Stimulated activated CD4-positive, alpha-beta T cell treated with anti-CD3 and anti-CD28 coated beads, TNF-alpha, amount 100 ng/mL, for 24 hours (primary cell): ENCODE measurements at places on chromosomes 7 and 10.

DNA sequence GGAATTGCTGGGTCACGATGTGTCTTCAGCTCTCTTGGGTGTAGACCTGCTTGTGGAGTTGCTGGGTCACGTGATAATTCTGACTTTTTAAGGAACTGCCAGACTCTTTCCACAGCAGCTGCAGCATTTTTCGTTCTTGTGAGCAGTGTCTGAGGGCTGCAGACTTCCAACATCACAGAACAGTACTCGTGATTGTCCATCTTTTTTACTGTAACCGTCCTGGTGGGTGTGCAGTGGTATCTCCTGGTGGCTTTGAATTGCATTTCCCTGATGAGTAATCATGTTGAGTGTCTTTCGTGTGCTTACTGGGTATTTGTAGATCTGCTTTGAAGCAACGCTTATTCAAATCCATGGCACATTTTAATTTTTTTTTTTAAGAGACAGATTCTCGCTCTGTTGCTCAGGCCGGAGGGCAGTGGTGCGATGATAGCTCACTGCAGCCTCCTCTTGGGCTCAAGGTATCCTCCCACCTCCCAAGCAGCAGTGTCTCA lies 22.7 kb downstream of the INPP5A start:
- DNase-seq = no peak

DNA sequence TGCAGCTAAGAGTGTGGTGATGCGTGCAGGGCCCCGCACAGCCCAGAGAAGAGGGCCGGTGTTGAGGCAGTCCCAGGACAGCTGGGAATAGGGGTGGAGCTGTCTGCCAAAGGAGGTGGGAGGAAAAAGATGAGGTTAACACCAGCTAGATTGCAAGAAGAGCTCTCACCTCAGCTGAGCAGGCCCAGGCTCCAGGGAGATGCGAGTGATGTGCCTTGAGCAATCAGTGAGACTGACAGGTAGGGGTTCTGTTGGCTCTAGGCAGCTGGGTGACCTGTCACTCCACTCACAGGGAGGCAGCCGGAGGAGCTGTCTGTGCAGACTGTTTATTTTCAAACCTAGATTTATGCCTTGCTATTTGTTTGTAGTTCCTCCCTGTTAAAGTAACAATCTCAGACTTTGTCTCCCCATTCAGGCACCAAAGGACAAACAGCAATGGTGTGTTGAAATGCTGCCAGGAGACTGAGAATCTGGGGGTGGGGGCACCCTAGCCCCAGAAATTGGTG lies 205.1 kb upstream of the CXCL12 start:
- DNase-seq = no peak

GRCh38 chr10:127921753-127922145 lies 14.8 kb downstream of the PTPRE start:
- no peak for DNase-seq

DNA sequence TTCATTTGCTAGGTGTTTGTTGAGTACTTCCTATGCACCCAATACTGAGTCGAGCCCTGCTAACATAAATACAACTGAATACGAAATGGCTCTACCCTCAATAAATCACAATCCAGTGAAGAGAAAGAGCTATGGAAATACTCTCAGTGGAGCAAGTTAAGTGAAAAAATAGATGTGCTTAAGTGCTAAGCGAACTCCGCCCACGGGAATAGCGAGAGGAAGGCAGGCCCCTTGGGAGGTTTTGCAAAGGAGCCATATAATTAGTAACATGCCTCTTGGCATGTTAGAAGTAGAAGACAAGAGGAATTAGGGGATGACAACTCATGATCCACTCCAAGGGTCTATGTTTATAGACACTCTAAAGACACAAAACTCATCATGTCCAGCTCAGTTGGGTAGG lies 42.8 kb upstream of the TSPAN33 start:
- DNase-seq = no peak

- DNase-seq = no peak
Measured at GRCh38 chr7:106610996-106611886, 49.7 kb downstream of the CCDC71L start.

DNA sequence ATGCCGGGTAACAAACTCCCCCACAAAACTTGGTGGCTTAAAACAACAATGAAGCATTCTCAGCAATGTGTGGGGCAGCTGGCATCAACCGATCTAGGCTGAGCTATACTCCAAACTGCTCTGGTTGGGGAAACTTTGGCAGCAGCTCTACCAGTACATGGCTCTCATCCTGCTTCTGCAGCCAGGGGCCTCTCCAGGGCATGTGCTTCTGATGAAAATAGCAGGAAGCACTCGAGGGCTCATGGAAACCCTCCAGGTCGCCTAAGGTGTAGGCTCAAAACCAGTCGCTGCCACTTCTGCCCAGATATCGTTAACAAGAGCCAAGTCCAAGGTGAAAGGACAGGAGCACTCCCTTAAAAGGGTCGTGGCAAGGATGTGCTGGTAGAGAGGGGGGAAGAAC lies 134.1 kb downstream of the TEX36 start:
- DNase-seq = no peak

GRCh38 chr7:80263821-80264220 lies 129.2 kb downstream of the GNAI1 start:
- no peak for DNase-seq

GRCh38 chr10:113643183-113643582 lies 20.7 kb downstream of the NRAP start:
- no peak for DNase-seq

DNA sequence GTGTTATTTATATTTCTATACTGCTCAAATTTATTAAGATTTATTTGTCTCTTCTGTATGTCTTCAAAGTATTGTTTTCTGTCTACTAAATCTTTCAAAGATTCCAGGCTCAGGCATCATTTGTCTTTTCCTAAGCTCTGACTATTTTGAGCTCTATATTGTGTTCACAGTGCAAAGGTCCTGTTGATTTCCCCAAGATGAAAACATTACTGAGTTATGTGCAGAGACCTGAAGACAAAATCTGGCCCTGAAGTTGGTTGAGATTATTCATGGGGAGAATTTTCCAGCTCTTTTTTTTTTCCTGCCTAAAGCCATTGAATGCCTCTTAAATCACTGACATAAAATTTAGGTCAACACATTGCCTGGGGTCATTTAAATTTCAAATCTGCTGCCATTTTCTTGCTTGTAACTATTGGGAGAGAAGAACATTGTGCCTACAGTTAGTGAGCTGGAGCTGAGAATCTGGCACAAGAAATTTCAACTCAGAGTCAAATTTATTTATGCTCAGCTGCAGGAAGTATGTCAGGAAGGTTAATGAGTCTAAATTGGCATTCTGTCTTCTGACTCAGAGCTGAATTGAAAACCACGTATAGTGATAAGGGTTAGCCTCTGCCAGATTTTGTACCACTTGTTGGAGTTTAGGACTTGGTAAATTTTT lies 31.6 kb downstream of the CSTF2T start:
- no peak for DNase-seq

- DNase-seq = no peak
Measured at GRCh38 chr7:141128931-141129330, 55.1 kb downstream of the TMEM178B start.

- DNase-seq = no peak
Measured at GRCh38 chr7:68722044-68722443, 876.2 kb upstream of the AUTS2 start.

- no peak for DNase-seq
Measured at GRCh38 chr7:1853986-1854865, 184.1 kb downstream of the ELFN1 start.

DNA sequence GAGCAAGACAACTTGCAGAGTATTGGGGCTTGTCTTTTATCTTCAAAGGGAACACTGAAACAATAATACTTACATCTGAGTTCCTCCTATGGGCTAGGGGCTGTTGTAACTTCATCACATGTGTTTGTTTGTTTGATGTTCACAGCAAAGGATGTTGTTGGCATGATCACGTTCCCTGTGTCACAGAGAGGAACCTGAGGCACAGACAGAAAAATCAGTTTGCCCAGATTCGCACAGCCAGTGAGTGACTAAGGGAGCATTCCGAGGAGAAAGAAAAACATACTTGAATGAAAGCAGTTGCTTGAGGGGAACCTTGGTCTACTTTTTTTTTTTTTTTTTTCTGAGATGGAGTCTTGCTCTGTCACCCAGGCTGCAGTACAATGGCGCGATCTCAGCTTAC lies 87.2 kb upstream of the PFKP start:
- DNase-seq = no peak

DNA sequence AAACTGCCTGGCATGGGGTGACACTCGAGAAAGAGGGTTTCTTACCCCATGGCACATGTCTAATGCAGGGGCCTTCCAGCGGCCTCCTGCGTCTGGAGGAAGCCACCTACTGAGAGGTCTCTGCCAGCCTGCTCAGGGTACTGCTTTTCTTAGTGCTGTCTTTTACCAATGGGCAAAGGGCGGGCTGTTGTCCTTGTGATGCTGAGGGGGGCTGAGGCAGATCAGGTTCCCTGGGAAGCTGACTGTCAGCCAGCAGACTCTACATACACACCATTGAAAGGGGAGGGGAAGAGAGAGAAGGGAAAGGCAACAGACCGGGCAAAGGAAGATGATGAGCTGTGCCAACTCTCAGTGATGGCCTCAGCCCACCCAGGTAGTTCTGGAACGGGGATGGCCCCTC lies 48.7 kb downstream of the COL13A1 start:
- no peak for DNase-seq

- DNase-seq = no peak
Measured at GRCh38 chr7:8425223-8425622, 8.2 kb upstream of the NXPH1 start.

DNA sequence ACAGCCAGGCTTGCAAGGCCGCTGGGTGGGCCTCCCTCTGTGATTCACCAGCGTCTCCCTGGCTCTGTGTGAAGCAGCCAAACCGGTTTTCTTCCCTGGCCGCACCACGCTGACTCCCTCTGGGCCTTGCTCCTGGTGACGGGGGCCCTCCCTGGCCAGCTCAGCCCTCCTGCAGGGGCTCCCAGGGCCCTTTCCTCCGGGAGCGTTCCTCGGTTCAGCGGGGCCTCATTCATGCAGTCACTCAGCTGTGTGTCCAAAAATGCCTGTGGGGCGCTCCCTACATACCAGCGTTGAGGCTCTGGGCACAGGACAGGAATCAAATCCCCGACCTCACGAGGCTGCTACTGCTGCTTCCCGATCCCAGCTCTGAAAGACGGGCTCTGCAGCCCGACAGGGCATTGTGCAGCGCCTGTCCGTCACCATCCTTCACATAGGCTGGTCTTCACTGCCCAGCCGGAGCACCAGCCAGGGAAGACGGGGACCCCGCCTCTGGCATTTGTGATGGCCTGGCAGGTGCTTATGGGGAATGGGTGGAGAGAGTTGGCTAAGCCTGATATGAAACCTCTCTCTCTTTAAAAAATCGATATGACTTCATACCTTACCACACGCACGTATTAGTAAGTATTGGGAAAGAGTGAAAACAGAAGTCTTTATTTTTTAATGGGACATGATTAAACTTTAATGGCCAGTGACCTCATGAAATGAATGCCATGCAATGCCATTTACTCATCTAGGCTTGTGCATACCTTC lies 110.0 kb upstream of the SHH start:
- no peak for DNase-seq

- DNase-seq = no peak
Measured at GRCh38 chr10:96673318-96674099, 46.8 kb downstream of the PIK3AP1 start.

DNA sequence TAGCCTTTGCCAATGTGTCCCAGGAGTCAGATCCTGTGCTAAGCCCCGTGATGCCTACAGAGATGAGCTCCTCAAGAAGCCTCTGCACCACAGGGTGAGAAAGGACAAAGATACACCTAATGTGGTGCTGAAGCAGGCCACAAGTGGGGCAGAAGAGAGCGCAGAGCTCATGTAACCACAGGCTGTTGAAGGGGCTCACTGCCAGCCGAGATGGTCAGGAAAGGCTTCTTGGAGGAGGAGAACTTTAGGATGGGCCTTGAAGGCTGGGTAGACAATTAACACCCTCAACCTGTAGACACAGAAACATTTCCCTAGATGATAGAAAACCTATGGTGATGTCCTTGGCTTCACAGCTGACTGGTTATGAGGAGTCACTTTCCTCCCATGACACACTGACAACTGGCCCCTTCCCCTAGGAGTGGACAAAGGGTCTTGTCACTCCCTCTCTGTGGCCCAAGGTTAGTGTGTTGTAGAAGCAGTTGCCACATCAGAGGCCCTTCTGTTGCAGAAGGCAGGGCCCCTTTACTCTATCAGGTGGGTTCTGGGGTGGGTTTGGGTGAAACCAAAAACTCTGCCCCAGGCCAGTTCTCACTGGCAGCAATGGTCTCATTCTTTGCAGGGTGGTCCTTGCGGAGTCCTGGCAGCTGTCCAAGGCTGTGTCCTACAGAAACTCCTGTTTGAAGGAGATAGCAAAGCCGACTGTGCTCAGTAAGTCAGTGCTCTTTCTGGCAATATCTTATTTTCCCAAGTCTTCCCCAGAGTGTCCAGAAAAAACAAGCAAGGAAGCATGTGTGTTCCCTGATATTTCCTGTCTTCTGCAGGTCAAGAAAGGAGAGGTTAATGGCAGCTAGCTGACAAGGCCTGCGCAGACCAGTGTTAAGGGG lies 69.2 kb downstream of the MINDY4 start:
- no peak for DNase-seq

GRCh38 chr7:106365252-106366005 lies 80.6 kb upstream of the NAMPT start:
- DNase-seq = no peak

DNA sequence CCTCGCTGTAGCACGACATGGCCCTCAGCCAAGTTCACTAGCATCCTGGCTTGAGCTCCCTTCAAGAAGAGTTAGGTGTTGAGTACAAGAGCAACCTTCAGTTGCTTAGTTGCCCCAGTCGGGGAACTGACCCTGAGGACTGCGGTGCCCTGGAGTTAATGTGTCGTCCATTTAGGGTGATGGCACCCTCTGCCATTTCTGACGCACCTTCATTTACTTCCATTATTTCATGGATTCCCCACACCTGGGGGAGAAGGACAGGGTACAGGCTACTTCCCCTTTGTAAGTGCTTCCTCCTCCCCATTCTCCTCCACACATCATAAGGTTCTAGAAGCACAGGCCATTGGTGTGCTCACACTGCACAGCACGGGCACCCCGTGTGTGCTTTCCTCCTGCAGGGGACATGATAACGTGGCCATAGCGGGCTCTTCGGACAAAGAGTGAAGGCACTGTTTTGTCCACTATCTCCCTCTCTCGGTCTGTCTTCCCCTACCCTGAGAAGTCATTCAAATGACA lies 1.8 kb downstream of the ALOX5 start:
- DNase-seq = no peak

GRCh38 chr7:136900005-136900404 lies 31.6 kb downstream of the CHRM2 start:
- DNase-seq = no peak

GRCh38 chr7:8753355-8753754 lies 319.9 kb downstream of the NXPH1 start:
- no peak for DNase-seq

- no peak for DNase-seq
Measured at GRCh38 chr10:27815846-27816245, 70.2 kb upstream of the MKX start.

GRCh38 chr7:156309016-156309620 lies 331.5 kb upstream of the RNF32 start:
- DNase-seq = no peak

DNA sequence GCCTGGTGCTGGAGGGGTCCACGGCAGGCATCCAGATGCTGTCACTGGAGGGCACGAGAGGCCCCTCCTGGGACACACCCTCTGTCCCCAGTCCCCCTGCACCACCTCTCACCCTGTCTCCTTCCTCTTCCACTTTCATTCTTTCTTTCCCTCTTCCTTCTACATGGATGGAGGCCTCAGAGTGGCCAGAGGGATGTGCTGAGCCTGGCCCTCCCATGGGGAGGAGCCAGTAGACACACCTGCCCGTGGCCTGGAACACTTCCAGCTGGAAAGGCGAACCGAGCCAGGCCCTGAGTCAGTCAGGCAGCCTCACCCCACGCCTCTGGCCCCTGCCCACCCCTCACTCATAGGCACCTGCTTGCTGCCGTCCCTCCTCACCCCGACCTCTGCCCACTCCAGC lies 55.9 kb upstream of the MXI1 start:
- no peak for DNase-seq

- DNase-seq = no peak
Measured at GRCh38 chr7:98289333-98289875, 7.9 kb downstream of the BRI3 start.
